T-helper 22 cell (primary cell): ENCODE measurements at places on chromosomes 7 and 10.

- no peak for DNase-seq
Measured at GRCh38 chr7:3246127-3246526, 54.9 kb upstream of the SDK1 start.

DNA sequence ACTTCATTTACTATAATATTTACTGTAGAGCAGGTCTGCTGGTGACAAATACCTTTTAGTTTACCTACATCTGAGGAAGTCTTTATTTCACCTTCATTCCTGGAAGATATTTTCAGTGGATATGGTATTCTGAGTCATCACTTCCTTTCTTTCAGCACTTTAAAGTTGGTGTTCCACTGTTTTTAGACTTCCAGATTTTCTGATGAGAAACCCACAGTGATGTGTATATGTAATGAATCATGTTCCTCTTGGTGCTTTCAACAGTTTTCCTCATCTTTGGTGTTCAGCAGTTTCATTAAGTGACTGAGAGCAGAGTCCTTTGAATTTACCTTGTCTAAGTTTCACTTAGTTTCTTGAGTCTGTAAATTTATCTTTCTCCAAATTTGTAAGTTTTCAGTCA is 36.4 kb downstream of the COPG2 start:
- DNase-seq = no peak

- no peak for DNase-seq
Measured at GRCh38 chr7:1558841-1559625, 3.0 kb upstream of the TMEM184A start.

DNA sequence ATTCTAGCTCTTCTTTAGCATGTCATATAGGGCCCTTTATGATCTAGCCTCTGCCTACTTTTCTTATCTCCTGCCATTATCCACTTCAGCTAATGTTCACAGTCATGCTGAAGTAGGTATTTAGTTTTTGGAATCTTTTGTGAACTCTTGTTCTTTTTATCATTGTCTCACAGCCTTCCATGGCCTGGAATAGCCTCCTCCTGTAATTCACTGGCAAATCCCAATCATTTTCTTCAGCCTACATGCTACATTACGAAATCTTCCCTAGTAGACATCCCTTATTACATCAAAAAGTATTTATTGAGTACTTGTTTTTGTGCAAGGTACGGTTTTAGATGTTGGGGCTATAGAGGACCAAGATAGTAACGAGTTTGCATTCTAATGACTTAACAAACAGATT is 3.4 kb upstream of the KIF20B start:
- no peak for DNase-seq

- no peak for DNase-seq
Measured at GRCh38 chr10:84783386-84783785, 455.0 kb downstream of the CCSER2 start.

GRCh38 chr7:141161550-141162535 is 88.0 kb downstream of the TMEM178B start:
- DNase-seq = no peak

DNA sequence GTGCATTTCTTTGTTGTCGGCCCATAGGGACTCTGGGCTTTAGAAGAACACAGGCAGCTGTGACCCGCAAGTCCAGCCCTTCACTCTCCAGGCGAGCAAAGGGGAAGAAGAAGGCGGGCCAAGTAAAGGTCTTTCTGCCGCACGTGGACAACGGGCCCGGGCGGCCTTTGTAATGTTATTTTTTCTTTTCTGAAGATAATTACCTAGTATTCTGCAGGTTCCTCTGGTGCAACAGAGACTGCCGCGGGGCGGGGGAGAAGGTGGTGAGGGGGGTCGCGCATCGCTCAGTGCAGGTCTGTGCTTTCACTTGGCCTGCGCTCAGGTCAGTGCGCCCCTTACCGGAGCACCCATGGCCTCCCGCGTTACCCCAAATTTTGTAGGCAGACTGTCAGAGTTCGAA is 7.1 kb upstream of the TBX20 start:
- no peak for DNase-seq

DNA sequence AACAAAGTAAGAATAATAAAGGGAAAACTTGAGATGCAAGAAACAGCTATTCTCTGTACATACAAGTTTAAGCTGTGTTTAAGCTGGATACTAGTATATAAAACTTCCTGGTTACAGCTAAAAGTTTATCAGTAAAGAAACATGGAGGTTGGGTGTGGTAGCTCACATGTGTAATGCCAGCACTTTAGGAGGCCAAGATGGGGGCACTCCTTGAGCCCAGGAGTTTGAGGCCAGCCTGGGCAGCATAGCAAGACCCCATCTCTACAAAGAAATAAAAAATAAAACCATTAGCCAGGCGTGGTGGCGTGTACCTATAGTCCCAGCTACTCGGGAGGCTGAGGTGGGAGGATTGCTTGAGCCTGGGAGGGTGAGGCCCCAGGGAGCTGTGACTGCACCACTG is 3.2 kb downstream of the RSU1 start:
- no peak for DNase-seq

DNA sequence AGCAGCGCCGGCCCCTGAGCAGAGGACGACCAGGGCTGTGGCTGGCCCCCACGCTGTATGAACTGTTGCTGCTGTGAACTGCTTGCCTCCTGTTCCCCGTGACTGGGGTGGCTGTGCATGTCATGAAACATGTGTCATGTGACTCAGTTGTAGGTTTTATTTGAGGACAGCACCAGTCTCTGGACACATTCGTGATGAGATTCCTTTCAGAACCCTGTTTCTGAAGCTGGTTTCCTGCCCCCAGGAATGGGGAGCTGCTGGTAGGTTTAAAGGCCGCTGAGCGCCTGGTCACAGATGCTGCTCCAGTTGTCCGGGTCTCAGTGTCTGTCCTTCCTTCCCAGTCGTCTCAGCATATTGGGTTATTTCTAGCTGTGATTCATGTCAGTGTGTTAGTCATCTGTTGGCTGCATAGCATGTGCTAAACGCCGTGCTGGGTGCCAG is 79.1 kb upstream of the PPIF start:
- DNase-seq = no peak

DNA sequence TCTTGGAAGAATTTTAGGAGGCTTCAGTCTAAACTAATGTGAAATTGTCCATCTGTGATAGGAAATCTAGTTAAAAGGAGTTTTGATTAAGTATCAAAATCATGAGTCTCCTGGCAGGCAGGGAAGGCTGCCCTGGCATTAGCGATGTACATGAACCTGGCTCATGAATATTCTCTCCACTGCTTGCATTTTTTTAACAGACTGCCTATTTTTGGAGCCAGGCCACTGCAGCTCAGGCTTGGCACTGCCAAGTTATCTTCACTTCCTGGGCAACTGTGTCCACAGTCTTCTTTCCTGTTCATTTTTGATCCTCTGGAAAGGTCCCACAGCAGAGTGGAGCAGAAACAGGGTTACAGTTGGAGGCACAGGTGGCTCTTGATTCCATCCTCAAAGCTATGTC is 7.0 kb downstream of the GPR26 start:
- no peak for DNase-seq

DNA sequence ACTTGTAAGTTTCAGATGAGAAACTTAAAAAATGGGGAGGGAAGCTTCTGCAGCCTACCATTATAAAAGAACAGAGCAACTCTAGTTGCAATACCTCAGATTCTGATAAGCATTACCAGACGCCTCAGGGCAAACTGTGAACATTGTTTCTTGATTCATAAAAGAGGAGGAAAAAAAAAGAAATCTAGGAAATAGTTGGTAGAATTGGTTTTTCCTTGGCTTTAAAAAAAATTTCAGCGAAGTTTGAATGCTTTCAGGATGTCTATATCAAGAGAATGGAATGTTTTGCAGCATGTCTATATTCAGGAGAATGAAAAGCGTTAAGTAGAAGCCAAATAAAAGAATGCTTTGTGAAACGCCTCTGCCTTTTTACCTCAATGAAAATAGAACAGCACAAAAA is 17.5 kb upstream of the ANLN start:
- no peak for DNase-seq

DNA sequence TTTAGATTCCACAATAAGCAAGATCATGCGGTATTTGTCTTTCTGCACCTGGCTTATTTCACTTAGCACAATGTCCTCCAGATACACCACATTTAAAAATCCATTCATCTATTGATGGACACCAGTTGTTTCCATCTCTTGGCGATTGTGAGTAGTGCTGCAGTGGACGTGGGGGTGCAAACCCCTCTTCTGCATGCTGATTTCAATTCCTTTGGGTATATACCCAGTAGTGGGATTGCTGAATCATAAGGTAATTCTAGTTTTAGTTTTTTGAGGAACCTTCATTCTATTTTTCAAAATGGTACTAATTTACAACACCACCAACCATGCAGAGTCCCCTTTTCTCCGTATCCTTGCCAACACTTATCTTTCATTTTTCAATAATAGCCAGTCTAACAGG is 2.0 kb upstream of the ASB10 start:
- no peak for DNase-seq

- DNase-seq = no peak
Measured at GRCh38 chr10:101759309-101760247, 16.3 kb downstream of the FGF8 start.

GRCh38 chr7:157228864-157229422 is 90.2 kb downstream of the UBE3C start:
- DNase-seq = no peak

- DNase-seq = no peak
Measured at GRCh38 chr7:70171369-70171920, 573.2 kb downstream of the AUTS2 start.

- no peak for DNase-seq
Measured at GRCh38 chr7:45082031-45082830, 6.5 kb downstream of the NACAD start.

DNA sequence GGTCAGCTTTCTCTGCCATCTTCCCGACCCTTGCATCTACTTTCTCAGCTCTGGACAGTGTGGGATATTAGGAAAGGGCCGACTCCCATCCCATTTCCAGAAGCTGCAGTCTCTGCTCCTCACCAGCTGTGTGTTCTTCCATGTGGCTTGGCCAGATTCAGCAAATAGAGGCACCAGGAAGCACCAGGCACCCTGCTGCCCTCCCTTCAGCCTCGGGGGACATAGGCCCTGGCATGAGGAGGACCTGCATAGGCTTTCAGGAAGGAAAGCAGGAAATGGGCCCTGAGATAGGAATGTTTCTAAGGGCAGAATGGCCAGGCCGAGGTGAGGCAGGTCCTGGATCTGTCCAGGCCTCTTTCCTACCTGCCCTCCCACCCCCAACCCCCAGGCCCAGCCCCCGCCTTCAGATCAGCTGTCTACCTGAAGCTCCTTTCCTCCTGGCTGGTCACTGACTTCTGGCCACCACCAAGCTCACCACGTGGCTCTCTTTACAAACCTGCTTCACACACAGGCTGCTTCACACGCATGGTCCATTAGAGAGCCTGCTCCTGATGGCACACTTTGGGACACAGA is 27.5 kb upstream of the PURB start:
- DNase-seq = no peak

- DNase-seq = no peak
Measured at GRCh38 chr7:128352153-128352537, 8.4 kb upstream of the RBM28 start.

GRCh38 chr10:4546500-4546899 is 279.5 kb upstream of the AKR1E2 start:
- DNase-seq = no peak

DNA sequence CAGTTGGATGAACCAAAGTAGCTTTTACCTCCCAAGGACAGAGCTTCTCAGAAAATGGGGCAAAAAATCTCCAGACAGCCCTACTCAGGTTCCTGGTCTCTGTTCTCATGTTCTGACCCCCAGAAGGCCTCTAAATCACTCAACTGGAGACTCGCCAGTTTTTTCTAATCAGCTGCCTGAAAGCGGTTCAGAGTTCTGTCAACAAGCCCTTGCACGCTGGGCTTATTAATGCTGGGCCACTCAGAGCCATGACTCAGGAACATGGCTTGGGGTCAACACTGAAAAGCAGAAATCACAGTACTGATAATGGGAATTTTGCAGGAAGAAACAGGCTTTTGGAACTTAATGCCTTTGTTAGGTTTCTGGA is 15.3 kb downstream of the ECHDC3 start:
- no peak for DNase-seq

DNA sequence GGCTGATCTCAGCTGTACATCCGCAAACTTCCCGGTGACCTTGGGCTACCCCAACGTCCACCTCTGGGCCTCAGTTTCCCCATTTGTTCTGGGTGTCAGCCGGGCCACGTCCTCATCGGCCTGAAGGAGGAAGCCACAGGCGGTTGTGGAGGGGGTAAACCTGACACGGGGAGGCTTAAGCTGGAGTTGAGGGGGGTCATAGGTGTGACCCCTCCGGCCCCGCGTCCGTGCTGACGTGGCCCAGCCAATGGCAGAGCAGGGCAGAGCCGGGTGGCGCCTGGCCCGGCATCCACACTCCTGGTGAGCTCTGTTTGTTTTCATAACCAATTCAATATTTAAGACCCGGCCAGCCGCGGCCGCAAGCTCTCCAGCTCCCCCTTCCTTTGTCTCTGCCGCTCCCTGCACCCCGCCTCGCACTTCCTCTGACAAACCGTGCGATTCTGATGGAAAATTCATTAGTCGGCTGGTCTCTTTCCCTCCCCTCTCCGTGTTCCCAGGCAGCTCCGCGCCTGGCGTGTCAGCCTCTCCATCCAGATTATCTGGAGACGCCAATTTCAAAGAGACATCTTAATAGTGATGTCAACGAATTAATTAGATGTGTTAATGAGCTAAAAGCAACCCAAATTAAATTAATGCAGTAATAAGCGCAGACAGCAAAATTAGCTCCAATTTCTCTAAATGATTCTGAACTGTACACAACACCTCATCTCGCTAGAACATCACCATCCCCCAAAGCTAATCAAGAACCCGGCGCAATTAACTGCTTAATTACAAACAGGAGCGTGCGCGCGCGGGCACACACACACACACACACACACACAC is 55.4 kb downstream of the MICALL2 start:
- no peak for DNase-seq

- no peak for DNase-seq
Measured at GRCh38 chr10:113067501-113067900, 117.5 kb downstream of the TCF7L2 start.

- DNase-seq = no peak
Measured at GRCh38 chr7:44280636-44280992, 44.8 kb downstream of the CAMK2B start.

- DNase-seq = no peak
Measured at GRCh38 chr7:47635091-47636080, 53.5 kb upstream of the TNS3 start.

GRCh38 chr7:31370609-31371008 is 30.1 kb upstream of the NEUROD6 start:
- DNase-seq = no peak

- DNase-seq = no peak
Measured at GRCh38 chr10:114571316-114571999, 86.6 kb downstream of the ABLIM1 start.

DNA sequence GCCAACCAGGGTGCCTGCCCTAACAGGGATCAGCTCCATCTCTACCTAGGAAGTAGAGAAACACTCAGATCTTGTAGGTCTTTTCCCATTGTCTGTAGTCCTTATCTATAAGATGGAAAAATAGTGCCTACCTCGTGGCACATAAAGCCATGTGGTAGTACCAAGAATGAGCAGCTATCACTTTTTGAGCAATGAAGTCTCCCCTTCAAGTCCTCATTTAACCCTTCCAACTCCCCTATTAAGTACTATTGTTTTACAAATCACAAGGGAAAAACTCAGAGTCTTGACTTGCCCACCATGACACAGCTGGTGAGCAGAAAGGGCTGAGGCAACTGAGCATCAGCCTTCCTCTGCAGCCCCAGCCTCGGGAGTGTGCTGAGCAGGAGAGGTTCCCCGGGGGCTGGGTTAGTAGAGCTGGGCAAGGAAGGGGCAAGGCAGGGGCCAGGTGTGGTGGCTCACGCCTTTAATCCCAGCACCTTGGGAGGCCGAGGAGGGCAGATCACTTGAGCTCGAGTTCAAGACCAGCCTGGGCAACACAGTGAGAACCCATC is 3.3 kb downstream of the FRAT2 start:
- no peak for DNase-seq
